ENCODE measurements at places on chromosomes 2 and 18.

DNA sequence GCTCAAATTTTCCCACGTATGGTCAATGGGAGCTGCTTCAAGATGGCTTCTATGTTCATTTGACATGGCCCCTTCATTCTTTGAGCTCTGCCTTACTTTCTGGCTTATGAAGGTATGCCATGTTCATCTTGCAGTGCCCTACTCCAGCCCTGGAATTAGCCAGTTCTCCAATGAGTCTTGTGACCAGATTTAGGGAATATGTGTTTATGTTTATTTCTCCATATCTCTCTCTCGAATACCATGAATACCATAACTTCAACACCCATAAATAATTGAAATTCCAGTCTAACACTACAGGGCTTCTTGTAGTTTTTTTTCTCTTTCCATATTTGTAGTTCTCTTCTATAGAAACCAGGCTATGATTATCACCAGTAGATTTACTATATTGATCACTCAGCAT is 39.7 kb downstream of the EPB41L5 start:
- no peak for DNase-seq

GRCh38 chr2:149164827-149165226 is 126.3 kb downstream of the LYPD6B start:
- DNase-seq = no peak

DNA sequence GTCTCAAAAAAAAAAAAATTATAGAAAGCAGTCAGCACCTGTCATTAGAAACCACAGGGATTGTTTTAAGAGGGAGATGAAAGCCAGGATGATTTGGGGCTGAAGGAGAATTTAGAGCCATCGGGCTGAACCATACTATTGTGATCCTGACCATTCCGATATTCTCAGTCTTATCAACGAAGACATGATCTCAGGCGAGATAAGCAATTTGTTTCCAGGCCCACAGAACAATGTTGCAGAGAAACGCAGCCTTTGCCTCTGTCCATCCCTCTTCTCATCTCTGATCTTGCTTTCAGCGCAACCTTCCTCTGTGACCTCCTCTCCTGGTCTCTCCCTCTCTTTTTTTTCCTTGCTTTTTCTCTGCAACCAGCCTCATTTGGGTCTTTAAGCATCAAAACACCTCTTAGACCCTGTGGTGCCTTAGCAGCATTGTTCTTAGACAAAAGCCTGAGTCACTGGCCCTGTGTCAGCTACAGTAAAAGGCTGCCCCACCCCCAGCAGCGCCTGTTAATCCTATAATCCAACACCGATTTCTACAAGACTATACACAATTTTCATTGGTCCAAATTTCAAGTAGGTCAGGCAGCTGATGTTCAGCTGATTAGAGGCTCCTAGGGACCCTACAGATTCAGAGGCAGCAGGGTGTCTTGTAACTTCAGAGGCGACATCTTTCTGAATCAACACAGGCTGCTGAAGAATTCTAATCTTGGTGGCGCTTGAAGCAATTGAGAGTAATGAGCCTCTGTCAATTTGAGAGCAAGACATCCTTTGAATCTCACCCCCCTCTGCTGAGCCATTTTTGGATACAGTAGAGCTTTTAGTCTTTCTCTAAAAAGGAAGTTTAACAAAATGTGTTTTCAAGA is 206.0 kb downstream of the NCK2 start:
- no peak for DNase-seq

GRCh38 chr2:64634345-64635267 is 19.1 kb downstream of the SERTAD2 start:
- DNase-seq = no peak

DNA sequence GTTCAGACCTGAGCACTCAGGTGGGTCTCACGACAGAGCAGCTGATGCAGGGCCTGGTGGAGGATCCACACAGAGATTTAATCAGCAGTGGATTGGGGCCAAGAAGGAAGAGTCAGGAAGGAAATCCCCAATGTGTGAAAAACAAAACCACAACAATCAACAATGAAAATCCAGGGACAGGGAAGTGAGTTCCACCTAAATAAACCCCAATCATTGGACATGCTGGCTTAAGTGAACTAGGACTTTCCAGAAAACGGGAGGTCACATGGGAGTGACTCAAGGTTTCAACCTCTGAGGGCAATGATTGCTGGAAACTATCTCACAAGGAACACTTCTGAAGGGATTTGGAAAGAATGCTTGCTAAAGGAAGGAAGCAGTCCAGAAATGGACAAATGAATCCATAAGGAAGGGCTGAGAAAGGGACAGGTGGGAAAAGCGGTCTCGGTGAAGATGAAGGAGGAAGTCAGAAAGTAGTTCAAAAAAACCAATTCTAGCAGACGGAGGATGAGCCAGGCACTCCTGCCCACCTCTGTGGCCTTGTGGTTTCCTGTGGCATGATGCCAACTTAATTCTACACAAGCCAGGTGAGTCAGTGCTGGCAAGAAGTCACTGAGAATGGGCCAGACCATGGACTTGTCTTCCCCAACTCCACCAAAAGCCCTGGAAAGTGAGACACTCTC is 15.4 kb upstream of the XDH start:
- no peak for DNase-seq

GRCh38 chr2:61952288-61952687 is 46.8 kb downstream of the COMMD1 start:
- no peak for DNase-seq

DNA sequence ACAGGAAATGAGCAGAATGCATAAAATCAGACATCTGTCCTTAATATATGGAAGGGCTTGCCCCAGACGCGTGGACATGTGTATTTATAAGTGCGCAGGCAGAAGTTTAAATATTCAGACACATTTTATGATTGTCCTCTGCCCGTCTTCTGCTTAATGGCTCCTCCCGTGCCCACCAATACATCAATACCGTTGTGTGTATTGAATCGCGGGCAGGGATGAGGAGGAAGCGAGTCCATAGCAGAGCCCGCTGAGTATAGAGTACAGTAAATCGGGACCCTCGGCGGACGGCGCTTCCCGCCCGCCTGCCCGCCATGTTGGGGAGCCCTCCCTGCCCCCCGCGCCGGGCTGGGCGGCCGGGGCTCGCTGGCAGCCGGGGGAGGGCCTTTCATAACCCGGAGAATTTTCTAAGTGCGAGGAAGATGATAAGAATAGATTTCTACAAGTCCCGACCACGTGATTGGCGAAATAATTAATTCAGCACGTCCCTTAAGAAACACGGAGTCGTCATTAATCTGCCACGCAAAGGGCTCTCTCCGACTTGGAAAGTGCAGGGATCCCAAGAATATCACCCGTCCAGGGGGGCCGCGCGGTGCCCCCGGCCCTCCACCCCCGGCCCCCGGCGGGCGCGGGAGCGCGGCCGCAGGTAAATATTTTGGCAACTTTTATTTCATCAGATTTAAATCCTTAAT is at the start of gene HOXD3:
HOXD3 (plus strand) TSS at position 501 of the 692 bp plus-strand sequence. CDS start 11,808 bp downstream, outside the sequence.
- DNase-seq = no peak

- DNase-seq = peak; percentile 90
These were observed 127.3 kb downstream of the PRKCE start for GRCh38 chr2:45778720-45779171.

- no peak for DNase-seq
These were observed 89.9 kb downstream of the LYPD6 start for GRCh38 chr2:149420053-149420963.

- DNase-seq = no peak
These were observed 210.9 kb upstream of the SIX3 start for GRCh38 chr2:44730593-44730992.
